Liver (tissue), 10 donors: ENCODE measurements at places on chromosomes 4 and X. TPM values are rescaled to one million over a fixed set of nuclear protein-coding genes. Genes with fewer than 3 reads are reported as not detected.

The NUDT11 gene
- total RNA-seq, result 0.08 TPM

The ADRA2C gene
- 1.1 TPM for total RNA-seq

The RIBC1 gene
- total RNA-seq, result 0.25 TPM

The DKK2 gene
- total RNA-seq, result 0.33 TPM

The SLC10A4 gene
- total RNA-seq, result 1.8 TPM

The IQCM gene
- total RNA-seq, result 0.08 TPM

The ABCE1 gene
- total RNA-seq, result 59.8 TPM

The UCP1 gene
- total RNA-seq, result not detected

The ASB9 gene
- total RNA-seq, result 11.3 TPM

The F8 gene
- total RNA-seq, result 22.3 TPM

The ANK2 gene
- total RNA-seq, result 1.6 TPM

The ZFP92 gene
- total RNA-seq, result 0.56 TPM

The NKX6-1 gene
- total RNA-seq, result not detected

The RAB33B gene
- total RNA-seq, result 38.9 TPM

The RBMX gene
- total RNA-seq, result 91.8 TPM

The TBC1D14 gene
- 22.2 TPM for total RNA-seq

The ACSL1 gene
- 2,226 TPM for total RNA-seq

The SCOC gene
- total RNA-seq, result 22.4 TPM

The GLRA2 gene
- total RNA-seq, result not detected

The FGF5 gene
- not detected for total RNA-seq

The KCNIP4 gene
- total RNA-seq, result 0.08 TPM

The UGT2B17 gene
- total RNA-seq, result 1.3 TPM

The TEX13A gene
- not detected for total RNA-seq

The SNX12 gene
- total RNA-seq, result 21.7 TPM

The TMEM156 gene
- 0.70 TPM for total RNA-seq

The H2BW2 gene
- not detected for total RNA-seq

The IGFBP7 gene
- 60.5 TPM for total RNA-seq

The SLC2A9 gene
- total RNA-seq, result 25.7 TPM

The AWAT2 gene
- total RNA-seq, result not detected

The MAGEB1 gene
- not detected for total RNA-seq

The NR0B1 gene
- not detected for total RNA-seq

The NAA11 gene
- total RNA-seq, result not detected

The RBMXL3 gene
- not detected for total RNA-seq
